ENCODE measurements at places on chromosomes 2 and 18.

GRCh38 chr2:148063633-148064032 lies 42.7 kb downstream of the MBD5 start:
- DNase-seq, result no peak

DNA sequence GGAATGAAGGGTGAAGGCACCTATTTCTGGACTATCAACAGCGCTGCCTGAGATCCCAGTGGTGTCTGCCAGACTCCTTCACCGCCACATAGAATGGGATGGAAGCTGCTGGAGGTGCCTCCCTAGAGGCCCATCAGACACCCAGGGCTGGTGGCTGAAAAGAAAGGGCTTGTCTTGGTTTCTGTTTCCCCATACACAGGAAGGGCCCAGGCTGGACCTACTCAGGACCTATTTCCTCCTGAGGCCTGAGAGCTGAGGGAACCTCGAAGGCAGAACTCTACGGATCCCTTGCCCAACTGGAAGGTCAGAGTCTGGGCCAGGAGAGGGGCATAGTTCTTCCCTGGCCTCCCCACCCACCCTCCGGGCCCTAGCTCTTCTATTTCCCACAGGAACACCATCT lies 2.9 kb upstream of the CLEC4F start:
- no peak for DNase-seq

DNA sequence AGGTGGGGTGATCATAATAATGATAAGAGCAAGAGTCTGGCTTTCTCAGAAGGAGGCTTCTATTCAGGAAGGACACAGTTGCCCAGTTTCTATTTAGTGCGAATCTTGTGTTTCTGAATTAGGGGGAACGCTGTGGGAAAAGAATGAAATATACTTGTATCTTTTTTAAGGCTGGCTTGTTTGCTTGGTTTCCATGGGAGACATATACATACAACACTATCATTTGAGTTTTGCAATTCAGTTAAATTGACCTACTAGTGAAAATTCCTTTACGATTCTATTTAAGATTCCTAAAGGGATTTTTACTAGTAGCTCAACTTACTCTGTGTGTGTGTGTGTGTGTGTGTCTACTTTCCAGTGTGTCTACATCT lies 24.7 kb upstream of the ANKRD62 start:
- no peak for DNase-seq

DNA sequence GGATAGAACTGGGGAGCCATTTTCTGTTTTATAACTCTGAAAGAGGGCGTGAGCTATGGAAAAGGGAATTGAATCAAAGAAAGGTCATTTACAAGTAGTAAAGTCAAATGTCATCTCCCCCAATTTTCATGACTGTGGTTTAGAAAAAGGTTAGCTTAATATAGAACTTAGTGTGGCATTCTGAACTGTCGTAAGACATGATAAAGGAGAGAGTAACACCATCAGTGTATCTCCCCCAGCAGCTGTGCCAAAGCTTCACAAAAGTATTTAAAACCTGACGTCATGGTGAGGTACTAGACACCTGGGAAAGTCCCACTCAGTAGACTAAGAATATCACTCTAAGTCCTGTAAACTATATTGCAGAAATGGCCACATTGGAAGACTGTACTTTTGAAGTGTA lies 5.8 kb upstream of the IKZF2 start:
- no peak for DNase-seq

GRCh38 chr2:1975060-1975459 lies 230.7 kb upstream of the PXDN start:
- DNase-seq, result no peak

DNA sequence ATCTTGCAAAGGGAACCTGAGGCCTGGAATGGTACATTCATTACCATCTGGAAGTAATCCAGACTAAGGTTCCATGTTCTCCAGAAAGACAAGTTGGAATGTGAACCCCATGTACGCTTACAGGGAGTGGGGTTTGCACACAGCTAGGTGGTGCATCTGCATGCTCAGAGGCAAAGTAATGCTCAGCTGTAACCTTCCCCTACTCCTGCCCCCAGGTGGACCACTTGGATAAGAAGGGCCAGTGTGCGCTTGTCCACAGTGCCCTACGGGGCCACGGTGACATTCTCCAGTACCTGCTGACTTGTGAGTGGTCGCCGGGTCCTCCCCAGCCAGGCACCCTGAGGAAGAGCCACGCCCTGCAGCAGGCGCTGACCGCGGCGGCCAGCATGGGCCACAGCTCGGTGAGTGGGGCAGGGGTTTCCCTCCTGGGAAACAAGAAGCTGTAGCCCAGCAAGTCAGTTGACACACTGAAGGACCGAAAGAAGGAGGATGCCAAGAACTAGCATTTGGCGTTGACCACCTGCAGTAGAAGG lies 90.0 kb downstream of the WDSUB1 start:
- DNase-seq, result no peak

GRCh38 chr2:119028327-119029174 lies 86.6 kb downstream of the MARCO start:
- DNase-seq, result no peak

DNA sequence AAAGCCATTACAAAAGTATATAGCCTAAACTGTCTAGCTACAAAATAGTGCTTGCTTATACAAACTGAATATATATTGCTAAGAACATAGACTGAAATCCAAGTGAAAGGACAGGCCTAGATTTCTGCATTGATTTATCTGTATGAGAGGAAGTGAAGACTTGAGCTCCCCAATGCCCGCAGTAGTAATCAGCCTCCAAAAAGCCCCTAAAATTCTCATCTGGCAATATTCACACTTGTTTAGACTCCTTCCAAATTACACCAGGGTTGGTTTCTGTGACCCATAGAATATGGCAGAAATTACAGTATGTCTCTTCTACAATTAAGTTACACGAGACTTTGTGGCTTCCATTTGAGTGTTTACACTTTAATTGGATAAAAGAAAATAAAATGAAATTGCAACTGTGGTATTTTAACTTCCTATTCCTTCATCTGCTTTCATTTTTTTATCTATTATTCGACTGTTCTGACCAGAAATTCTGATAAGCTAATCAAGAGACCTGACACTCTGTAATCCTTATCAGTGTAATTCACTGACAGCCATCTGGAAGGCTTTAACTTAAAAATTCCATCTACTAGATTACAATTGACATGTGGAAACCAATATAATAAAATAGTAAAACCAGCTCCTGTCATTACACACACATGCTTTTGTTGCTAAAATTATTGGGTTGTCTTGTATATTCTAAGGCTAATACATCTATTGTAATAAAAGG lies 21.1 kb downstream of the ABCB11 start:
- peak; percentile 14 for DNase-seq

GRCh38 chr2:205769879-205770278 lies 87.6 kb downstream of the NRP2 start:
- DNase-seq, result no peak

GRCh38 chr2:238159071-238159539 lies 335 bp downstream of the ERFE start:
- peak; percentile 69 for DNase-seq

DNA sequence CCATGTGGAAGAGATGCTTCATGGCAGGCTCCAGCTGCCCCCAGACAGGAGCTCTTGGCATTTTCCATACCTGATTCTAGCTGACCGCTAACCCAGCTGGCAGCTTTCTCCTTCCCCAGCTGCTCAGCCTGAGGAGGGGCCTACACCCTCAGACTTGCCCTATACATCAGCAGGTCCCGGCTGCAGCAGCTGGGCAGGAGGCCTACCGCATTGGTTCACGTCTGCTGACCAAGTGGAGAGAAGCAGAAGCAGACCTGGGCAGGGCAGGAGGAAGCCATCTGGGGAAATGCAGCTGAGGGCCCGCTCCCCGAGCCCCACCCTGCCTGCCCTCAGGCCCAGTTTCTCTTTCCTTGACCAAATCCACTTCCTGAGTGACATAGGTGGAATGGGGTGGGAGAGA lies 50.7 kb downstream of the LBH start:
- DNase-seq, result no peak

- no peak for DNase-seq
These were observed 29.8 kb downstream of the LRP1B start for GRCh38 chr2:142100970-142101369.

DNA sequence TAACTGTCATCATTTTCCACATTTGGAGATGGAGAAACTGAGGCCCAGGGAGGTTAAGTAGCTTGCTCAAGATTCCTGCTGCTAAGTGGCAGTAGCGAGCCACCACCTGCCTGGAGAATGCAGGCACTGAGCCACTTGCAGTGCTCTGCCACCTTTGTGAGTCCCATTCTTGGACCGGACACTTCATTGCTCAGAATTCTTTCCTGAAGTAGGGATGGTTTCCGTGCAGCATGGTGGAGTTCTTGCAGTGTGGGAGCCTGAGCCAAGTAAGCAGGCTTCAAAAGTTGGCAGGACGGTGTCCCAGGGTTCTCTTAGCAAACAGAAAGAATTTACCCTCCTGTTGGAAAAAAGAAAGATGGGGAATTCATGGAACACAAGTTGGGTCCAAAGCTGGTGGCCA lies 115.0 kb upstream of the MMADHC start:
- no peak for DNase-seq
